ENCODE measurements at places on chromosomes 11 and 22.

- DNase-seq: no peak
These were observed 977.0 kb downstream of the NTM start for GRCh38 chr11:132347156-132348090.

DNA sequence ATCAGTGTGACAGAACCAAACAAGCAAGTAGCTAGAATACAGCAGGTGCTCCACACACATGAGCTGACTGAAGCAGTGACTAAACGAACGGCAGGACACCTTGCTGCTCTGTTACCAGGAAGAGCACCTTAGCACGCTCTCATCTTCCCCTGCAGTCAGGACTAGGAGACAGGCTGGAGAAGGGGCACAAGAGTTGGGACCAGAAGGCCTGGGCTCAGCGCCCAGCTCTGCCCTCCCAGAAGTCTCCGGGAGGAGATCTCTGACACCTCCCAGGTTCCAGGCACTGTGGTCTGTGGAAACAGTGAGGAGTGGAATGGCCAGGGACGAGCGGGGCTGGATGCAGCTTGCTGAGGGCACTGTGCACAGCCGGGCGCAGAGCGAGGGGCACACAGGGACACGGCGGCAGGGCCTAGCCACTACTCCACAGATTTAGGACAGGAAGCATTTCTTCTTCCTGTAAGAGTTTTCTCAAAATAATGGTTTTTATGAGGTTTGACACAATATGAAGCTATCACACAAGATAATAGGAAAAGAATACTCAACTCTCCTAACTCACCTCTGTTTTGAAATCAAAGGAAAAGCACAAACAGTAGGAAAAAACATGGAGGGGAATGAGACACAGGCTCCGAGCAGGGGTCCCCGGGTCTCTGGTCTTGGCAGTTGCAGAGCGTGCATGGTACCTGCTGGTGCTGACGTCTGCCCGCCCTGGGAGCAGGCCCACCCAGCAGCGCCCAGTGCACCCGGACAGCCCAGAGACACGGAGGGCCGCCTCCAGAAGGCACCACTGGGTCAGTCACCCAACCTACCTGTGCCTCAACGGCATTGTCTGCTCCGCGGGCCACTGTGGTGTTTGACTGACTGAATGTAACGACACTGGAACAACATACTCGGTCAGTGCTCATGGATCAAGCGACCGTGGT is 67.6 kb downstream of the NCAPD3 start:
- no peak for DNase-seq

DNA sequence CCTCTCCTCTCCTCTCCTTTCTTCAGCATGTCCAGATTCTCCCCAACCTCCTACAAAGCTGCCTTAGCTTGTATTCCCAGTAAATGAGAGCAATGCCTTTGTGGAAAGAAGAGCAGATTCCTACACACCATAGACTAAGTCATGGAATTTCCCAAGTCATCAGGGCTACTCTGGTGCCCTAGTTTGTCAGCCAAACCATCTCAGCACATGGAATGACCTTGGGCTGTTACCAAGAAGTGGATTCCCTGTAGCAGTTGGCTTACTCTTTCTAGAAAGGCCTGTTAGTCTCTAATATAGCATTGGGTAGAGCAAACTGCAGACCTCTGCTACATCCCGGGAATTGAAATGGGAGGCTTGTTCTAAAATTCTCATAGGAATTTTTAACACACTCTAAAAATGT is 108.9 kb upstream of the OLFML1 start:
- DNase-seq: no peak

GRCh38 chr11:65169164-65169641 is 830 bp upstream of the SPDYC start:
- peak; percentile 48 for DNase-seq

DNA sequence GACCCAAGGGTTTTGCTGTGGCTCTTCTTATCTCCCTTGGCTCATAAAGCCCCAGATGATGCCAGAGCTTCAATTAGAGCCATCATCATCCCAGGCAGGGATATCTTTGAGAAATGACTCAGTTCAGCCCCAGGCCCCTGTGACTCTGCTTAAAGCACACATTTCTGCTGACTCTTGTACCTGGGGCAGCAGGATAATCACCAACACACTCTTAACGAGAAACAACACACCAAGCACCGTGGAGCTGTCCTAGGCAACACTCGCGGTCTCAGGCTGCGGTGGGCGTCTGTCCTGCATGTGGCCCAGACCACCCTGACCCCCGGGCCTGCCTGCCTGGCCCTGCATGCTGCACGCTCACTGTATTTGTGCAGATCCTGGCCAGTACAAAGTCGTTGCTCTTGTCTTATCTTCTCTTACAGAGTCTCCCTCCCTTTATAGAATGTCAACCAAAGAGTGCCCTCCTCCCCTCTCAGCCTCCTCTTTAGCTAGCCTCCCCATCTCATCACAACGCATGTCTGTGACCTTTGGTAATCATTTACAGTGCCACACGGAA is 114.2 kb upstream of the PARVA start:
- no peak for DNase-seq

- DNase-seq: no peak
These were observed at the start of gene TPBGL for GRCh38 chr11:75240311-75241035. TPBGL (plus strand) TSS chr11:75240774; CDS start chr11:75241050, 276 bp downstream.

- DNase-seq: peak; percentile 44
These were observed 547 bp downstream of the UVRAG start for GRCh38 chr11:75815345-75816168.

- no peak for DNase-seq
These were observed 73.9 kb downstream of the SPON1 start for GRCh38 chr11:14036469-14036868.

GRCh38 chr11:80109031-80109430 is 668.2 kb upstream of the TENM4 start:
- no peak for DNase-seq

GRCh38 chr11:109019342-109019936 is 354.6 kb downstream of the DDX10 start:
- DNase-seq: no peak

DNA sequence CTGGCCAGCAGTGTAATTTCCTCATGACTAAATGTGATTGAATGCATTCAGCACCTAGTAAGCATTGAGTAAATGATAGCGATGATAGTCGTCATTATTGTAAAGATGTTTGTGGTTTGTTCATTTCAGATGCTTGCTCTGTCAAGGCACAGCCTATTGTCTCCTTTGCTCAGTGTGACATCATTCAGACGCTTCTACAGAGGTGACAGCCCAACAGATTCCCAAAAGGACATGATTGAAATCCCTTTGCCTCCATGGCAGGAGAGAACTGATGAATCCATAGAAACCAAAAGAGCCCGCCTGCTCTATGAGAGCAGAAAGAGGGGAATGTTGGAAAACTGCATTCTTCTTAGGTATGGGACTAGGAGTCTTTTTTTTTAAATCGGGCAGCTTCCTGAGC is 7.6 kb downstream of the SDHAF2 start:
- DNase-seq: no peak

- DNase-seq: no peak
These were observed 52.5 kb upstream of the TTC12 start for GRCh38 chr11:113261709-113262475.

DNA sequence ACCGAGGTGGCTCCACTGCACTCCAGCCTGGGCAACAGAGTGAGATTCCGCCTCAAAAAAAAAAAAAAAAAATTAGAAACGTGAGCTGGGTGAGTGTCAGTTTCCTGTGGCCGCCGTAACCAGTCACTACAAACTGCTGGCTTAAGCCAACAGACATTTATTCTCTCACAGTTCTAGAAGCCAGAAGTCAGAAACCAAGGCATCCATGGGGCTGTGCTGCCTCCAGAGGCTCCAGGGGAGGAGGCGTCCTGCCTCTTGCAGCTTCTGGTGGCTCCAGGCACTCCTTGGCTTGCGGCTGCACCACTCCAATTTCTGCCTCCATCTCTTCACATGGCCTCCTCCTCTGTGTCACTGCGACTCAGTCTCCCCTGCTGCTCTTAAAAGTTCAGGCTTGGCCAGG is 11.1 kb upstream of the KIAA0930 start:
- DNase-seq: no peak

GRCh38 chr22:23382428-23383218 is 197.5 kb downstream of the IGLL1 start:
- no peak for DNase-seq

DNA sequence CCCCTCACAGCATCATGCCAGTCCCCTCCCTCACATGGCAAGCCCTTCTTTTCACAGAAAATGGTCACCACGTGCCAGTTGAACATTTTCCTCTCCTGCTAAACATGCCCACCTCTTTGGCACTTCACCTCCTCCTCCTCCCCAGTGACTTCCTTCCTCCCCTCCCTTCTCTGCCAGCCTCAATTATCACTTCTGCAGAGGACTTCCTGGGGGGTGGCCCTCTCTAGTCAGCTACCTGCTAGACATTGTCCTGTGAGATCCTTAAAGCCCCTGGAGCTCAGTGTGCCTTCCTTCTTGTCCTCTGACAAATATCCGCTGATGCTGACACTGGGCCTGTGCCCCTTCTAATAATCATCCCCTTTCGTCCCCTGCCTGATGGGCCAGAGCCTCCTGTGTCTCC is 43.2 kb upstream of the E2F8 start:
- DNase-seq: no peak

DNA sequence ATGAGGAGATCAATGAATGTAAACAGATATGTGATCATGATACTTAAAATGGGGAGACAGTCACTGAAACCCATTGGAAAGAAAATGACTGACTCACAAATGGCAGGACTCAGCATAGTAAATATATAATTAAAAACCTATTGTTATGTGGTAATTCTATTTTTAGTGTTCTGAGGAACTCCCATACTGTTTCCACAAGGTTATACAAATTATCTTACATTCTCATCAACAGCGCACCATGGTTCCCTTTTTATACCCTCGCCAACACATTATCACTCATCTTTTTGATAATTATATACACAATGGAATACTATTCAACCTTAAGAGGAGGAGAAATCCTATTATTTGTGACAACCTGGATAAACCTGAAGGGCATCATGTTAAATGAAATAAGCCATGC is 17.1 kb downstream of the OR5B21 start:
- no peak for DNase-seq

GRCh38 chr11:72683782-72684200 is 9.6 kb upstream of the PDE2A start:
- peak; percentile 68 for DNase-seq

DNA sequence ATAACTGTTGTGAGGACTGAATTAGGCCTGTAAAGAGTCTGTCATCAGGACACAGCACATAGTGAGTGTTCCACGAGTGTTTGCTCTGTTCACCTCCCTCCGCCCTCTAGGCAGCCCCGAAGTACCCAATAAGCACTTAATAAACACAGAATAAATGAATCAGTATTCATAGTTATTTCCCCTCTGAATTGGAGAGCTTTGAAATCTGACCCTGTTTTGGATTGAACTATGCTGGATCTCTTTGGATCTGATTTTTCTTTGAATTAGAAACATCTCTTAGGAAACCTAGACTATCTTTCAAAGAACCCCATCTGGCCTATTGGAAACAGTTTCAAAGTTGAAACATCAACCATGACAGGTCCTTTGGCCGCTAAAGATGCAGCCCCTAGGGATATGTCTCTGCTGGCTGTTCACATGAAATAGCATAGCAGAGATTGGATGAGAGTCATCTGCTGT is 615.5 kb downstream of the NTM start:
- no peak for DNase-seq

- DNase-seq: no peak
These were observed 24.4 kb upstream of the IGSF9B start for GRCh38 chr11:133981156-133981555.

DNA sequence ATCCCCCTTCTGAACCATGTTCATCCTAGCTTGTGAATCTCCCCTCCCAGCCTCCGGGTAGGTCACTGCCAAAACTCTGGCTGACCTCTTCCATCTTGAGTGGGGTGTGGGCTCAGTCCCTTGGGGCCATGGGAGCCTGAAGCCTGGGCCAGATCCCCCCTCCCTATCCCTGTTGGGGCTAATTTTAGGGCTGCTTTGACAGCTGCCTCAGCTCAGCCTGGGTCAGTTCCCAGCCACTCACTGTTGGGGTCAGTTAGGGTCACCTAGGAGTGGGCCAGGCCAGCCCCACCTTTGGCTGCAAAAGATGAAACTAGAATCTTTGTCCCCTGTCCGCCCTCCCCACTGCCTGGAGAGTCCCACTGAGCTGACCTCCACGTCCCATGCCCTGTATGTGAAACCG is 29.8 kb upstream of the P2RY2 start:
- no peak for DNase-seq

- no peak for DNase-seq
These were observed 66.7 kb upstream of the DBX1 start for GRCh38 chr11:20226933-20227332.

- peak; percentile 31 for DNase-seq
These were observed 62.0 kb upstream of the THY1 start for GRCh38 chr11:119484741-119485605.

GRCh38 chr22:49687786-49688515 is 139.7 kb downstream of the BRD1 start:
- DNase-seq: no peak

GRCh38 chr11:73429121-73429750 is 53.0 kb downstream of the RELT start:
- DNase-seq: no peak

DNA sequence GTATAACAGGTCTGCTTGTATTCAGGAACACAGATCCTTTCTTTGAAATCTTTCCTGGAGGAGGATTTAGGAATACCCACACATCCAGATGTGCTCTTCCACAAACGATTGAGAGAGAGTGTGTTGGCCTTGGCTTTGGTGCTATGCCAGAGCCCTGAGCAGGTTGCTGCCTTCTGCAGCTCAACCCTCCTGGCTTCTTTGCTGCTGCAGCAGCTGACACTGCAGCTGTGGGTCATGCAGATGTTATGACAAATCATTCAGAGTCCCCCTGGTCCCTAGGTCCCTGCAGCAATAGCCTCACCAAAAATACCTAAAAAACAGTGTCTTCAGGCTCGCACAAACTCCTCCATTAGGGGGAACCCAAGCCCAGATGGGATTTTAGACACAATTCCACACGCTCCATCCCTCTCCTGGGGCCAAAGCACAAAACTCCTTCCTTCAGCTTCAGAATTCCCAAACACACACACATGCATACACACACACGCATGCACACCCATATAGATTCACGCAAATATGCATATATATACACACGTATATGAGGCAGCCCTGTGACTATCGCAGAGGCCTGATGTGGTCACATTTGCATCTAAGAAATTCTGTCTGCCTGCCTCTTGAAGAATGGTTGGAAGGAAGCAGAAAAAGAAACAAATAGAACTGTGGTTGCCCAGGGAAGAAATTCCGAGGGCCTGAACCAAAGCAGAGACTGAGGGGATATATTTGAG is 35.4 kb downstream of the SLN start:
- DNase-seq: no peak

DNA sequence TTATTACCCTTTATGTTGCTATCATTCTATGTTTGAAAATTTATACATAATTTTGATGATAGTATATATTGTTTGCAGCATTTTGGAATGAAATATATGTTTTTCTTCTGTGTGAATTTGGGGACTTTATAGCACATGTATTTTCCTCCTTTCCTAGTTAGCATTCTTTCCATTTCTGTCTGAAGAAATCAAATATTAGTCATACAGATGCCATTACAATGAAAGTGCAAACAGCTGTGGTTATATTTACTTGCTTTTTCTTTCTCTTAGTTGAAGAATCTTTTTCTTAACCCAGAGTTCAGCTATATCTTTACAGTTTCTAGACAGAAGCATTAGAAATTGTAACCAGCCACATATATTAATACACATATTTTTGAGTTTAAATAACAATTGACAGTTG is 753.1 kb upstream of the ARHGAP42 start:
- DNase-seq: no peak
